ENCODE measurements at places on chromosomes 6 and 20.

DNA sequence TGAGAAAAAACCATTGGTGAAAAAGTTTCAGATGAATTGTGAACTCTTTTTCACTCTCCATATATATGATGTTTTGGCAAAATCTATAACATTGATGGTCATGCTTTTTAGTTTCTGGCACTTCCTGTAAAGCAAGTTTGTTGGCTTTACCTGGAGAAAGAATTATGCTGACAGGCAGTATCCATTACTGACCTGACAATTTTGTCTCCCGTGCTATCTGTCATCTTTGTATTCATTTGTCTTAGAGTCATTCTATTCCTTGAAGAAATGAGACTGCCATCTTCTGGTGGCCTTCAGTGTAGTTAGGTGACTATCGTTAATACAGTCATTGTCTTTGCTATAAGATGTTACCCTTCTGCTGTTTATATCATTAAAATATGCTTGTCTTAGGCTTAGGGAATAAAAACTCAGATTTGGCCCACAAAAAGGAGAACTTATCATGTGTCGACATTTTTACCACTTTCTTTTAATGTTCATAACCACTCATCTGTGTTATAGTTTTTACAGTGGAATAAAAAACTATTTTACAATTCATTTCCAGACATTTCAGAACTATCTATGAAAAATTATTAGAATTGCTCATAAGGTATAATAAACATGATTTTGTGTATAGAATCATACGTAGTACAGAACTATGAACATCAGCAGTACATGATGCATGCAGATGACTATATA, 707.0 kb downstream of the EPM2A start:
- DNase-seq, result peak; percentile 45

DNA sequence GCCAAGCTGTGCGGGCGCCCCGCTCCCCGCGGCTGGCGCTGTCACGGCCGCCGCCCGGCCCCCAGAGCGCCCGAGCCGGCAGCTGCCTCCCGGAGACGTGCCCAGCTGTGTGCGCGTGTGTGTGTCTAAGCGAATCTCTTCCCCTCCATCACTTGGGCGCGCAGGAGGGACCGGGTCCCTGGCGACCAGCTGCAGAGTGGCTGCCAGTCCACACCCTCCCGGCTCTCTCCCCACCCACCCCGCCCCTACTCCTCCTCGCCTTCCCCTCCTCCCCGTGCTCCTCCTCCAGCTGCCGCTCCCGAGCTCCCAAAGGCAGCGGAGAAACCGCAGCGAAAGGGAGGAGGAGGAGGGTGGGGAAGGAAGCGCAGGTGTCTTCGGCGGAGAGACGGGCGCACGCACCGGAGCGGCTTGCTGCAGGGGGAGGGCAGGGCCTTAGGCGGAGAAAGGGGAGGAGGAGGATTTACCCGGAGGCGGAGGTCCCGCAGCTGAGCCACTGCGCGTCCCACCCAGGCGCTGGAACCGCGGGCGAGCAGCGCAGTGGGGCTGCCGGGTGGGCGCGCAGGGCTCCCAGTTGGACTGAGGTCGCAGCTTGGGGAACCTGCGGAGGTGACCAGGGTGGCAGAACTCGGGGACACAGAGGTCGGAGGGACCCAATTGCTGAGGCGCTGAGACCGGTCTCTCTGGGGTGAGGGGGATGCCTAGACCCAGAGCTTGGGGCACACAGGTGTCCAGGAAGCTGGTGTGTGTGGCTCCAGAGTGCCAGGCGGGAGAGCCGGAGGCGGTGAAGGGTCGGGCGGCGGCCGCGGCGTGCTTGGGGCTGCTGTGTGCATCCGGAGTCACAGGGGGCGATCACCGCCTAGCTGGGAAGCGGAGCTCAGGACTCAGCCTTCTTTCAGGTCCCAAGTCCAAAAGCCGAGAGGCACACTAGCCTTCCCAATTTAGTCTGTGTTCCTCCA, at the start of gene HS3ST5:
HS3ST5 (minus strand) TSS at position 198 of the 956 bp plus-strand sequence. CDS start 280,178 bp downstream, outside the sequence.
- DNase-seq, result peak; percentile 75

- DNase-seq, result peak; percentile 43
Observed at GRCh38 chr6:2855061-2855519, 13.4 kb upstream of the SERPINB1 start.

GRCh38 chr6:39803872-39804271, 11.7 kb downstream of the DAAM2 start:
- no peak for DNase-seq

DNA sequence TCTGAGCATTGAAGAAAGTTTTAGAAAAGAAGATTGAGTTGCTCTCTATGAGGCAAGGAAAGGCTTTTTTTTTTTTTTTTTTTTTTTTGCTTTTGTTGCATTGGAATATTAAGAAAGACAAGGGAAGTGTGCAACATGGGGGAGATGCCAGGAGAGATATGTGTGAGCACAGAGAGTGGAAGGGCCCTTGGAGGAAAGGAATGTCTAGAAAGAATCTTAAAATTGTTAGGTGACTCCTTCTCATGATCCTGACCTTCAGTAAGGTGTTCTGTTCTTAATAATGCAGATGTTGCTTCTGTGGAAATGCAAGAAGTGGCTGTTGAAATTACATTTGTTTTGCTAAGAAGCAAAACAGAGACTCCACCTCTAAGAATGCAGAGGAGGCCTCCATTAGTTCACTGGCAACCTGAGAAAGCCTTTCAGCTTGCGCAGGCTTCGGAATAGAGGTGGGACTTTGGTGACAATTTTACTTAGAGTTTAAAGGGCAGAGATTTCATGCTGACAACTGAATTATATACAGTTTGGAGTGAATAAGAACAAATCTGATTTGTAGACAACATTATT, 118.0 kb upstream of the ASCC3 start:
- no peak for DNase-seq
